ENCODE measurements at places on chromosomes 7 and 10.

DNA sequence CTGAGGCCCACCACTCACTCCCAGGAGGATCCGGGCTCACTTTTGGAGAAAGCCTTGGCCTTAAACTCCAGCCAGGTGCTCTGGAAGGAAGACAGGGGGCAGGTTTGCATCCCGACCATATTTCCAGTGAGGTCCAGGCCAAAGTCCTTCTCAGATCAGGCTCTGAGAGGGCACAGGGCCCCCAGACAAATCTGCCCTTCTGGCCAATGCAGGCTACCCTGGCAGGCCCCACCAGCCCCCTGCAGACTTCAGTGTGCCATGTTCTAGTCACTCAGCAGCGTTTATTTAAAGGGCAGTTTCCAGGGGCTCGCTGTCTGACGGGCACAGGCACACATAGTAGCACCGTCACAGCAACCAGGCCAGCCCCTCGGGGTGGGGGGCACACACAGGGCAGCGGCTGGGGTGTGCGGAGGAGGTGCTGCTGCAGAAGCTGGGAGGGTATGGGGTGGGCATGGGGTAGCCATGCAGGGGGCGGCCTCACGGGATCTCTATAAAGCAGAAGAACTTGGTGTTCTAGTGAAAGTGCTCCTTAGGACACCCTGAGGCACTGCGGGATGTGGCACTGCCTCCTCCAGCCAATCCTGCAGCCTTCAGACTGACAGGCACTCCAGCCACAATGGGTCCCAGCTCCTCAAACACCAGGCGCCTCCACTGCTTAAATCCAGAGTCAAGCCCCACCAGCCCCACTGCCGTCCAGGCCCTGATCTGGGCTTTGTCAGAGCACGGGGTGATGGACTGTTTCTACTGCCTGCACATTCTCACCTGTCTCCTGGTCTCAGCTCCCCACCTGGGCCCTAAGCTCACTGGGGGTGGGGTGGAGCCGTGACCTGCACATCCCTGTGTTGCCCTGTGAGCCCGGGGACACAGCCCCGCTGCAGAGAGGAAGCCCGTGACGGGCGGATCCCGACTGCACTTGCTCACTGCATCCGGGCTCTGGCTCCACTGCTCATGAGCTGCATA, 9.6 kb upstream of the PYROXD2 start:
- DNase-seq = no peak

- DNase-seq = peak; percentile 10
Measured at GRCh38 chr10:76695069-76695468, 942.5 kb downstream of the KCNMA1 start.

DNA sequence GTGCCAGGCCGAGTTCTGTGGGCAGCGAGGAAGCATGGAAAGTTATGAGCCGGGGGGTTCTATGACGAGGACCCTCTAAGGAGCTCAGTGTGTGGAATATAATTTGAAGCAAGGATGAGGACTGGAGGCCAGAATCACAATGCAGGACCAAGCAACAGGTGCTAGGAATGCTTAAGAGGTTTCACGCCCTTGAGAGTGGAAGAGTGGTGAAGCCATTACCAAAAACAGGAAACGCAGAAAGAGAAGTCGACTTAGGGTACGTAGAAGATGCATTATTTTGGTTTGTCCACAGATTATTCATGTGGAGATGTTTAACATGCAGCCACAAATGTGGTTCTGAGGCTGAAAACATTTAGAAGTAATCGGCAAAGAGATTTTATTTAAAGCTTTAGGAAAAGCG, 78.7 kb downstream of the PIP4K2A start:
- no peak for DNase-seq

DNA sequence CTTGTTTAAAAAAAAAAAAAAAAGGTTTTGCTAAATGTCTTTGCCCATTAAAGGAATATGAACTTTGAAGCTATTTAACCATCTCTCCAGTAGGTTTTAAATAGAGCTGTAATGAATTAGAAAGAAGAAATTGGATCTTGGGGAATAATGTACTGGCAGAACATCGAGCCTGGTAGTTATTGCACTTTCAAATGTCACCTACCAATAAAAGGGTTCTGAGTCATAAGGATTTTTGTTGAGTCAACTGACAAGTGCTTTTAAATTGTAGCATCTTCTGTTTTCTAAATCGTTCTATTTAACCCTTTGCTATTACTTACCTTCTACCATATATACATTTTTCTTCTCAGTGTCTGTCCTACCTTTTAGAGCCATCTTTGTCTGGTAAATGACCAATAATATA, 10.7 kb downstream of the CUTC start:
- no peak for DNase-seq

- no peak for DNase-seq
Measured at GRCh38 chr10:48774416-48775205, 89.9 kb downstream of the WDFY4 start.

GRCh38 chr10:72254813-72255568, 18.7 kb upstream of the DDIT4 start:
- DNase-seq = peak; percentile 69

DNA sequence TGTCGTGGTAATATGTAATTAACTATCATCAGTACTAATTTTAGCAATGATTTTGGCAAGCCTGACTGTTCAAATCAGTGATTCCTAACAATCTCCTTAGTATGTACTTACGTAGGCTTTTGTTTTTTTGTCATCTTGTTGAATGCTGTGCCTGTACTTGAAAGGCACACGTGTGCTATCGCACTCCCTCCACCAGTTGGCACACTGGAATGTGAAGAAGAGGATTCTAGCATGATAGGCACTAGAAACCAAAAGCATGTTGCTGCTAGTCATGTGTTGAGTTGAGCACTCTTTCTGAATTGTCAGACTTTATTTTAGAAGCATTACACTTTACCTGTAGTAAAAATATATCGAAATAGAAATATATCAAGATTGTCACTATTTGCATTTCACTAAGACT, 59.1 kb downstream of the TASOR2 start:
- DNase-seq = no peak

DNA sequence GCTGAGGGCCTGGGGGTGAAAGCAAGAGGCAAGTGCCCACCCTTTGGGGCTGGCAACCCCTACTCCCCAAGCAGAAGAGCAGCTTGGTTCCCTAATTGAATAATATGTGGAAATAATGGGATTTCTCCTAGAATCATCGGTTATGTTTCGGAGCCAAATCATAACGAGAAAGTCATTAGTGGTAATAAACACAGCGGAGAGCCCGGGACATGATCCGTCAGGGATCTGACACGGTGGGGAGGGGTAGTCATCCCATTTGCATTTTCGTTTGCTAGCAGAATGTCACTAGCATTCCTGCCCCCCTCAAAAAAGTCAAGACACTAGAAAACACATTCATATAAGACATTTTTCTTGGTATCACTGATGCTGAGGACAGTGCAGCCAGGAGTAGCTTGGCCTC, 140.4 kb downstream of the CDH23 start:
- DNase-seq = no peak

DNA sequence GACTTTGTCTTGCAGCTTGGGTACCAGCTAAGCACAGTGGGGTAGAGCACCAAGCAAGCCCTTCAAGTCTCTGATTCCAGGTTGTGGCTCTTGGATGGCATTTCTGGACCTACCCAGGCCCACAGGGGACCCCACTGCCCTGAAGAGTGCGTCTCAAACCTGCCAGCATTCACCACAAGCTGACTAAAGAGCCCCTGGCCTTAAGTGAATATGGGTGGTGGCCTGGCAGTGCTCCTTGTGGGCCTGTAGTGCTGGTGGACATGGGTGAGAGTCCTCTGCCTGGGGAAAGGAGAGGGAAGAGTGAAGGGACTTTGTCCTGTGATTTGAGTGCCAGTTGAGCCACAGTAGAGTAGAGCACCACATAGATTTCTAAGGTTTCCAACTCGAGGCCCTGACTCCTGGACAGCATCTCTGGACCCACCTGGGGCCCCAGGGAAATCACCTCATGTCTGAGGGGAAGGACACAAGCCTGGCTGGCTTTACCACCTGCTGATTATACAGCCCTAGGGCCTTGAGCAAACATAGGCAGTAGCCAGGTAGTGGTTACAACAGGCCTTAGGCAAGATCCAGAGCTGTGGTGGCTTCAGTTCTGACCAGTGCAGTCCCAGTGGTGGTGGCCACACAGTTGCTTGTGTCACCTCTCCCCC, 23.7 kb downstream of the GSDME start:
- no peak for DNase-seq

- no peak for DNase-seq
Measured at GRCh38 chr7:30647589-30648364, 34.5 kb downstream of the CRHR2 start.

- peak; percentile 24 for DNase-seq
Measured at GRCh38 chr10:102579328-102579727, 65.0 kb upstream of the TRIM8 start.

DNA sequence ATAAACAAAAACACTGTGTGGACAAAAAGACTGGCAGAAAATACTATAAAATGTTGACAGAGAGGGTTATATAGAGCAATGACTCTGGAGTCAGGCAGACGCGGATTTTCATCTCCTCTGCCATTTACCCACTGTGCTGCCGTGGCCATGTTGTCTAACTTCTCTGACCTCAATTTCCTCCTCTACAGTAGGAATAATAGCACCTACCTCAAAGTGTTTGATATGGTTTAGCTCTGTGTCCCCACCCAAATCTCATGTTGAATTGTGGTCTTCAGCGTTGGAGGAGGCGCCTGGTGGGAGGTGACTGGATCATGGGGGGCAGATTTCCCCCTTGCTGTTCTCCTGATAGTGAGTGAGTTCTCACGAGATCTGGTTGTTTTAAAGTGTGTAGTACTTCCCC, 78.2 kb upstream of the CALN1 start:
- DNase-seq = no peak

GRCh38 chr7:14294637-14295036, 305.2 kb upstream of the ETV1 start:
- DNase-seq = no peak

- no peak for DNase-seq
Measured at GRCh38 chr10:124497196-124497881, 35.7 kb downstream of the LHPP start.
